Testis (tissue), 5 donors: ENCODE measurements at places on chromosomes 3 and 15. TPM values are rescaled to one million over a fixed set of nuclear protein-coding genes. Genes with fewer than 3 reads are reported as not detected.

The TMCO5A gene
- total RNA-seq, result 39.5 TPM

The CEP97 gene
- total RNA-seq, result 22.1 TPM

The EPHB1 gene
- 37.1 TPM for total RNA-seq

The HIGD1A gene
- total RNA-seq, result 110 TPM

The OIP5 gene
- 22.1 TPM for total RNA-seq

The ARHGAP31 gene
- 5.6 TPM for total RNA-seq

The SLC28A2 gene
- 0.81 TPM for total RNA-seq

The C3orf22 gene
- total RNA-seq, result 33.0 TPM

The REC114 gene
- 28.8 TPM for total RNA-seq

The FGF7 gene
- total RNA-seq, result 2.8 TPM

DNA sequence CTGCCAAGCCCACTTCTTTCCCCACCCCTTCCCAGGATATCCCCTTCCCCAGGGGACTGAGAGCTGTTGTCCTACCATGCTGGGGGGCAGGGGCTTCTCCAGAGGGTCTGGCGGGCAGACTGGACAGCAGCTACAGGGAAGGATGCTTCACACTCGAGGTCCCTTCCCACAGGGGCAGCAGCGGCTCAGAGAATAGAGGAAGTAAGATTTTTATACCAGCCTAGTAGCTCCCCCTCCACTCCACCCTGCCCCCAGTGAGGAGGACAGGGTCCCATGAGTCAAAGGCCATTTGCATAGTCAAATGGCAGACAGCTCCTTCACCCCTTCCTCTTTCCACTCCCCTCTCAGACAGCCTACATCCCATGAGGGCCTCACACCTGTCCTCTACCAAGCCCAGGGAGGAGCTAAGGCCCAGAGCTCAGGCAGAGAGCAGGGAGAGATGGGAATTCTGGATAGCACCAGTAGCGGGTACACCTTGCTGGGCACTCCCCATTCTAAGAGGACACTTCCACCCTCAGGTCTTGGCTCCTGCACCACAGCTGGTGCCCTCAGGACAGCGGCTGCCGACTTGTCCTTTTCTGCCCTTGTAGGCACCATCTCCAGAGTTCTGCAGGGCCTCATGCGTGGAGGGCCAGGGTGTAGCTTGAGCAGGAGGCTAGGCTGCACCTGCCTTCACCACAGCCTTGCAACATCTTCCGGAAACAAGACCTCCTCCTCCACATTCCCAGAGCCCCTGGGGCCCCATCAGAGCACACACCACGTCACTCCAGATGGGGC lies at the start of gene TLR9:
TLR9 (minus strand) TSS at position 194 of the 777 bp plus-strand sequence; CDS start at position 78, 116 bp downstream.
- DNase-seq, result no peak

GRCh38 chr15:77119446-77119845 lies 48.5 kb upstream of the TSPAN3 start:
- no peak for DNase-seq

DNA sequence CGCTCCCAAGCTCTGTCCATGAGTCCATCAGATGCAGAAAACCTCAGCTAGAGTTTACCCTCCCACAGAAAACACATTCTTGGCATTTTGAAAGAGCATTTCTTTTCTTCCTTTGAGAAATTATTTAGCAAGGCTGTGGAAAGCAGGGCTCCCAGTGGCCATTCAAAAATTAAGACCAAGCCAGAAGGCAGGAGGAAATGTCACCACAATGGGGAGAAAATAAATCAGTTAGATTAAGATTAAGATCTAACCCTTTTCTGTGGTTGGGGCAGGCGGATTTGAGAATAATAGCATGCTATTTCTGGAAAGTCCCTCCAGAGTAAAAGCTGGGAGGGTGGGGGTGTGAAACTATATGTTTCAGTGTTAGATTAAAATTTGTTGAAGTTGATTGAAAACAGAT lies 20.2 kb downstream of the LRIG1 start:
- DNase-seq, result no peak

GRCh38 chr3:159775372-159775961 lies 213.2 kb upstream of the IL12A start:
- no peak for DNase-seq

- no peak for DNase-seq
Observed at GRCh38 chr15:95734422-95735316, 595.8 kb upstream of the NR2F2 start.

- DNase-seq, result no peak
Observed at GRCh38 chr3:171189394-171190080, 163.0 kb upstream of the SLC2A2 start.

GRCh38 chr3:172096881-172097420 lies 57.6 kb downstream of the FNDC3B start:
- DNase-seq, result no peak

DNA sequence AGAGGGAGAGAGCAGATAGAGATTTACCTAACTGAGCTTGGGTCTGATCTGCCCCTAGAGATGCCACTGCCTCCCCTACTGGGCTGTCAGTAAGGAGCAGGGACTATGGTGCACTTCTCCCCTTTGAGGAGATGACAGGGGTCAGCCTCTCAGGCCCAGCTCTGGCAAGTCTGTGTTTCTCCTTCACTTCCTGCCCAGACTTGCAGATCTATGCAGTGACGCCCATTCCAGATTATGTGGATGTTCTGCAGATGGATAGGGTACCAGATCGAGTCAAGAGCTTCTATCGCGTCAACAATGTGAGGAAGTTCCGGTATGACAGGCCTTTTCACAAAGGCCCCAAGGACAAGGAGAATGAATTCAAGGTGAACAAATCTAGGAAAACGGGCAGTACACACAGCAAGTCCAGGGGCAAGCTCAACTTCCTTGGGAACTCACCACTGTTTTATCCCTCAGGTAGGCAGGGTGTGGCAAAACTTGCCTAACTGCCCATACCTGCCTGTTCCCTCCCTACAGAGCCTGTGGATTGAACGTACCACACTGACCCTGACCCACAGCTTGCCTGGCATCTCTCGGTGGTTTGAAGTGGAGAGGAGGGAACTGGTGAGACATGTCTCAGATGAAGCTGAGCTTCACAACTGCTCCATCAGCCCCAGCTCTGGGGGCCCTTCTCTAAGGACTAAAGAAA lies 29.1 kb upstream of the MANF start:
- DNase-seq, result no peak

DNA sequence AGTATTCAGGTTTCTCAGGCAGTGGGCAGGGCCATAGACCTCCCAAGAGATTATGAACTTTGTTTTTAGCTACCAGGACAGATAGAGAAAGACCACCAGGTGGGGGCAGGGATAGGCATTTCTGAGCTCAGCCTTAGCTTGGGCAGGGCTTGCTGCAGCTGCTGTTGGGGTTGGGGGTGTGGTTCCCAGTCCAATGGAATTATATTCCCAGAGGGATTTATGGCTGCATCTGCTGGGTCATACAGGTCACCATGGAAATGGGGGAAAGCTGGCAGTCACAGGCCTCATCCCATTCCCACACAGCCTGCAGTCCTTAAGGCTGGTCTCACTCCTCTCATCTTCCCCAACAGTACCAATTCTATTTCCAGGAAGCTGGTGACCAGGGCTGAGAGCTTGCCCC lies 144.6 kb upstream of the ZPLD1 start:
- no peak for DNase-seq

DNA sequence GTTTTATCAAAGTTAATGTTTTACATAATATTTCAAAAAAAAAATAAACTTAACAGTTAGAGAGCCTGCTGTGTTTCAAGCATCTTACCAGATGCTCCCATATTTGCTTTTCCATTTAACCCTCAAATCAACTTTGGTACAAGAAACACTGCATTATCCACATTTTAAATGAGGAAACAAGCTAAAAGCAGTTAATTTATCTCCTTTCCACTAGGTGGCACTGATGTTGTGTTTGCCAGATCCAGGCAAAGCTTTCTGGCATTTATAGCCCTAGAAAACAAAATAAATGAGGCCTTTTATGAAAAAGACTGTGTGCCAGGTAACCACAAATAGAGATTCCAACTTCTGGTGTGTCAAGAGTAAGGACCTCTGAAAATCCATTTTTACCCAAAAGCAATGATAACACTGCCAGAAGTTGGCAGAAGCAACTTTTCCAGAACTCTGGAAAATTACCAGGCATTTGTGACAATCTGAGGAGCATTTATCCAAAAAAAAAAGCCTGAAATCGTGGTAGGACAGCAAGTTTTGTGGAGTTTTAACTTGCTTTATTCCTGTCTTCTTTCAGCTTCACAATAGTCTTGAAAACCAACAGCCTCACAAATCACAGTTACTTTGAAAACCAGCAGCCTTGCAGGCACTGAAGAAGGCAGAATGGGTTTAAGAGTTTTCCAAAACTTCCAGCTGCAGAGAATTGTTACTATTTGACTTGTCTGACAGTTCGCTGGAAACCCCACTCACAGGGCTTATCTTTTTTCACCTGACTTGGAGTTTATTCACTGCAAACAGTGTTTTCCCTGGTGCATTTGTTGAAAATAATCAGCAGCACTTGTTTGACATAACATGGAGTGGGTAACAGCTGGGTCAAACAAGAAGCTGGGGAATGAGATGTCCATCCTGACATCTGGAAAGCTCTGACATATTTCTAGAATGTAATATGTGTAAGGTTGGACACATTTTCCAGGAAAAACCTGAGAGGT lies 9.2 kb downstream of the FAM162A start:
- DNase-seq, result no peak

DNA sequence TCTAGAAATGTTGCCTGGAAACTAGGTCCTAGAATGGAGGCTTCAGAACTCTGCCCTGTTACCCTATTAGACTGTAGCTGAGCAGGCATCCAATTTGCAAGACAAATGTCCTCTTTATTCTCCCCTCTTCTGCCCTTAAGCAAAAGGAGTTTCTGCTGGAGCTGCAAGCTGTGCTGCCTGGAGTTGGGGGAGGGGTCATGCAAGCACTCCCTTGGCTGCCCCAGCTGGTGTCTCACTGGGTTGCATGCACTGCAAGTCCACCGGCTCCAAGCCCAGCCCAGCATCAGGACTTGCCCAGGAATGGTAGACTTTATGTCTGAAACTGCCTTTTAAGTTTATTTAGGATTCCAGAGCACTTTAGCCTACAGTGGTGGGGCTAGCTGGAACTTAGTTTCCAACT lies 15.7 kb upstream of the RBP2 start:
- no peak for DNase-seq

DNA sequence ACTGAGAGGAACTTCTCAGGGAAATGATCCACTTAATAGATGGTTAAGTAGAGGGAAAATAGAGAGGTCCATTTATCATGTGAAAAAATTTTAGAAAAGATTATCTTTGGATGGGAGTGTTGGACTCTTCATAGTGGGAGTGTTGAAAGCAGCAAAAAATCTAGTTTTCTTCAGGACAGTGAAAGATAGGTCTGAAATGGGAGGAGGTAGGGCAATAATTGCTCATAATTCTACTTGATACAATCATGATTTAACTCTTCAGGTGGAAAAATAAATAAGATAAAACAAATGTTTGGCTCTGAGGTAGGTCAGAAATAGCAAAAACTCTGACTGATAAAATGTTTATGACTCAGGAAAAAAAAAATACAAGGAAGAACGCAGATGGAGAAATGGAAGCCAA lies 144.1 kb upstream of the DPH6 start:
- DNase-seq, result no peak

GRCh38 chr15:41207687-41208448 lies 22.7 kb downstream of the EXD1 start:
- no peak for DNase-seq

DNA sequence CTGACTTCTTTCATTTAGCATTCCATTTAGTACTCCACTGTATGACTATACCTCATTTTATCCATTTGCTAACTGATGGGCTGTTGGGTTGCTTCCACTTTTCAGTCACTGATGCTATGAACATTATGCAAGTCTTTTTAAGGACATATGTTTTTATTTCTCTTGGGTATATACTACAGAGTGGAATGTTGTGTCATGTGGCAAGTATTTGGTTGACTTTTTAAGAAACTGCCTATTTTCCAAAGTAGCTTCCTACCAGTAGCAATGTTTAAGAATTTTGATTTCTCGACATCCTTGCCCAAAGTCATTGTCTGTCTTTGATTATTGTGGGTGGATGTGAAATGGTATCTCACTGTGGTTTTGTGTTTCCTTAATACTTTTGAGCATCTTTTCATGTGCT lies 110.1 kb upstream of the TPM1 start:
- DNase-seq, result no peak

DNA sequence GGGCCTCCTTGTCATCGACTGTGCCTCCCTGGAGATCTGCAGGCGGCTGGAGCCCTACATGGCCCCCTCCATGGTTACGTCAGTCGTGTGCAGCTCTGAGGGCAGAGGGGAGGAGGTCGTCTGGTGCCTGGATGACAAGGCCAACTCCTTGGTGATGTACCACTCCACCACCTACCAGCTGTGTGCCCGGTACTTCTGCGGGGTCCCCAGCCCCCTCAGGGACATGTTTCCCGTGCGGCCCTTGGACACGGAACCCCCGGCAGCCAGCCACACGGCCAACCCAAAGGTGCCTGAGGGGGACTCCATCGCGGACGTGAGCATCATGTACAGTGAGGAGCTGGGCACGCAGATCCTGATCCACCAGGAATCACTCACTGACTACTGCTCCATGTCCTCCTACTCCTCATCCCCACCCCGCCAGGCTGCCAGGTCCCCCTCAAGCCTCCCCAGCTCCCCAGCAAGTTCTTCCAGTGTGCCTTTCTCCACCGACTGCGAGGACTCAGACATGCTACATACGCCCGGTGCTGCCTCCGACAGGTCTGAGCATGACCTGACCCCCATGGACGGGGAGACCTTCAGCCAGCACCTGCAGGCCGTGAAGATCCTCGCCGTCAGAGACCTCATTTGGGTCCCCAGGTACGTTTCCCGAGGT lies 146.5 kb downstream of the LRRK1 start:
- no peak for DNase-seq

DNA sequence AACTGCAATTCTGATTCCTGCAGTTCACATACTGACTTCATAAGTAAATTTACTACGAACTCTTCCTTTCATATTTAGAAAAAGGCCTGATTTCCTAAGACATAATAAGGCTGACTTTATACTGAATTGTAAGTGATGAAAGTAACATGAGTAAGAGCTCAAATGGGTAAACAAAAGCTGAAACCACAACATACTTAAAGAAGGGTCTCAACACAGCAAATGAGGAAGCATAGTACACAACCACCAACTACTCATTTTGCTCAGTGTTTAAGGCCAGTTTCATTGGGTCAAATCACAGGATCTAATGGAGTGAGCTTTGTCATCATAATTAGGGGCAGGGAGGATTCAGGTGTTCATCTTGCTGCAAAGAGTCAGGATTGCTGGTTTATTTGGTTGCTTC lies 81.4 kb downstream of the SETD2 start:
- DNase-seq, result no peak

- DNase-seq, result no peak
Observed at GRCh38 chr3:193174140-193174539, 66.9 kb upstream of the PLAAT1 start.

- DNase-seq, result no peak
Observed at GRCh38 chr3:114857299-114857701, 289.8 kb downstream of the ZBTB20 start.

- no peak for DNase-seq
Observed at GRCh38 chr3:153137626-153138025, 24.4 kb upstream of the RAP2B start.

DNA sequence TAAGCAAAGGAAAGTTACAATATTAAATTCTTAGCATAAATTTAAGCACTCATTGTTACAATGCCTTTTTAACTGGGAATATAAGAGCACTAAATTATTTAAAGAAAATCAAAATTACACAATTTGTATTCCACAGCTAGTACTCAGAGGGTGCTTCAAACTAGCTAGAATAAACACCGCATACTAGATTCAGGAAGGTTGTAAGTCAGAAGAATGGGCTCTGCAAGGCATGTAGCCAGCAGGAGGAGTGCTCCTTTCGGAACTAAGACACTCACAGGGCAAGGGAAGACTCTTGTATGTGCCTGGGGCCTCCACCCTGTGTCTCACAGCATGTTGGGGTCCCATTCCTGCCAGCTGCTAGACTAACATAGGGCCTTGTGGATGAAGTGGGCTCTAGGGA lies 327.7 kb upstream of the ALCAM start:
- no peak for DNase-seq
